ENCODE measurements at places on chromosomes 2 and 18. TPM values are rescaled to one million over a fixed set of nuclear protein-coding genes. Genes with fewer than 3 reads are reported as not detected.

Gene SERPINB11
- not detected for total RNA-seq

Gene HOXD13
- 0.31 TPM for total RNA-seq

Gene IL36A
- not detected for total RNA-seq

Gene CXCR1
- total RNA-seq, result not detected

Gene NAT8
- total RNA-seq, result not detected

Gene OR6B2
- total RNA-seq, result not detected

Gene CCDC68
- 0.58 TPM for total RNA-seq

- no peak for DNase-seq
These were observed 131.2 kb downstream of the NEDD4L start for GRCh38 chr18:58175122-58175785.

GRCh38 chr2:111897630-111897923 lies 830 bp upstream of the MERTK start:
- DNase-seq, result no peak

DNA sequence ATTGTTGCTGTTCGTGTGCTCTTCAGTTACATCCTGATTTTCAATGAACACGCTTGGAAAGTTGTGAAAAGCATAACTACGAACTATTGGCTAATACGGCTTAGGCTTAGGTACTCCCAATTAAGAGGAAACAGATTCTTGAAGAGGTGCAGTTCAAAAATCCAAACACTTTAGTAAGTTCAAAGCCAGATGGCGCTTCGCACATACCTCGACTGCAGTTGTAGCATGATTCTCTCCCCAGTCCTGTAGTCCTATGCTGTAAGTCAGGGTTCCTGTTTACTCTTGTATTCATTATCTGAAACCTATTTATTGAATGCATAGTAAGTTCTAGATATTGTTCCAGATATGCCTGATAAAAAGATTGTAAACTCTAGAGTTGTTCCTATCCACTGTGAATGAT lies 165.2 kb downstream of the TRIB2 start:
- no peak for DNase-seq

GRCh38 chr2:177489719-177490301 lies 97.2 kb downstream of the AGPS start:
- DNase-seq, result peak; percentile 86

DNA sequence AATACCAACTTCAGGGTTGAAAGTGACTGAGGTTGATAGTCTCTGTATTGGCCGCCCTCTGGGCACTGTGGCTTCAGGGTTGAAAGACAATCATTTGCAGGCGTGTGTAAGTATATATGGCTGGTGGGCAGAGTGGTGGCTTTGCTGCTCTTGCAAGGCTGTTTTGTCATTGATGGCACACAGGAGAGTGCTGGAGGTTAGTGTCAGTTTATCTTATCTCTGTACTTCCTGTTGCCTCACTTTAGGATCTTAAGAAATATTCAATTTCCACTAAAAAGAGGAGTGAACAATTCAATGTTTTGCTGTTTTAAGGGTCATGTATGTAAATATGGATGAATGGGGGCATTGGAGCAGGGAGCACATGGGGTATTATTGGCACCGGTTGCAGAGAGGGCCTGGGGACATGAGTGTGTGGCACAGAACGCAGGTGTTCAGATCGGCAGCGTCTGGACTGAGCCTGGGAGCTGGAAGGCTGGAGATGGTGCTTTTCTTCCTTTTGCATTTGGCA lies 51.5 kb downstream of the NCK2 start:
- peak; percentile 49 for DNase-seq

GRCh38 chr2:209840434-209840833 lies 68.8 kb downstream of the UNC80 start:
- DNase-seq, result peak; percentile 3

- no peak for DNase-seq
These were observed 46.9 kb upstream of the CNGA3 start for GRCh38 chr2:98299211-98299905.
